ENCODE measurements at places on chromosomes 12 and 14. TPM values are rescaled to one million over a fixed set of nuclear protein-coding genes. Genes with fewer than 3 reads are reported as not detected.

INSM2 gene
- total RNA-seq, result 0.02 TPM

SLC6A15 gene
- 24.5 TPM for total RNA-seq

- DNase-seq, result peak; percentile 2
Measured at GRCh38 chr14:26966908-26967307, 369.1 kb upstream of the NOVA1 start.

JDP2 gene
- 29.3 TPM for total RNA-seq

DNA sequence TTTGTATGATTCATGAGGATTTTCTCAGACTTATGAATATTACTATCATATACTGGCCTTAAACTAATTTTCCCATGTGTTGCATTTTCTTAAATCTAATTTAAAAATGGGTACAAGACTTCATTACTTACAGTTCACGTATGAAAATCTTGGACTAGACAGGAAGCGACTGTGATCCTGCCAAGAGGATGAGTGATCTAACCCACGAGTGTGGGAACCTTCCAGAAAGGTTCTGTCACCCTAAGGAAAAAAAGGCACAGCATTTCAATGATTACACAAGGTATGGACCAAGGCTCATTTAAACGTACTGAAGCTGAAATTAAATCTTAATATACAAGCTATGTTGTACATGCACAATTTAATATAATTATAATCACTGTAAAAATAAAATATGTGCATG, 293.5 kb upstream of the DIO2 start:
- no peak for DNase-seq

DNA sequence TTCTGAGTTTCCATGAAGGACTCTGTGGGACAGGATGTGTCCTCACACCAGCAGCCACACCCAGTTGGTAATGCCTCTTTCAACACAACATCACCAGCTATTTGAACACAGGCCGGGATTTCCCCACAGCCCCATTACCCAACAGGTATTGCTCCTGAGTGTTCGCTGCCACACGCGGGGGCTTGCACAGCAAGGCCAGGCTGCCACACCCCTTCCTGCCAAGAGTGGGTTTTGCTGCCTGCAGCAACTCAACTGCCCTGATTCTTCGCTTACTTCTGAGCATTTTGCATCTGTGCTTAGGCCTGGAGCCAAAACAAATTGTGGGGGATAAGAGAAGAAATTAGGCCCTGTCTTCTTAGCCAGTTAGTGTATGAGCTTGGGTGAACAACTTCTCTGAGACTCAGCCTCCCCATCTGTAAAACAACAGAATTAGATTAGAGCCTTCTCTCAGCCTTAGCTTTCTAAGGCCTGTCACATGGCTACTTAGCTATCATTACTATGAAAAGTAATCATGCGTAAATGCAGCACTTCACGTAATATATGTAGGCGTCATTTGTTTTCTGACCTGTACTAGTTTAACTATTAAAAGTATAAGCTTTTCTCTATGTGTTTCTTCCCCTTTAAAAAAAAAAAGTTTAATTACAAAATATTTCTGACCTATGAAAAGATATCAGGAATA, 20.0 kb downstream of the CKAP4 start:
- peak; percentile 19 for DNase-seq

DNA sequence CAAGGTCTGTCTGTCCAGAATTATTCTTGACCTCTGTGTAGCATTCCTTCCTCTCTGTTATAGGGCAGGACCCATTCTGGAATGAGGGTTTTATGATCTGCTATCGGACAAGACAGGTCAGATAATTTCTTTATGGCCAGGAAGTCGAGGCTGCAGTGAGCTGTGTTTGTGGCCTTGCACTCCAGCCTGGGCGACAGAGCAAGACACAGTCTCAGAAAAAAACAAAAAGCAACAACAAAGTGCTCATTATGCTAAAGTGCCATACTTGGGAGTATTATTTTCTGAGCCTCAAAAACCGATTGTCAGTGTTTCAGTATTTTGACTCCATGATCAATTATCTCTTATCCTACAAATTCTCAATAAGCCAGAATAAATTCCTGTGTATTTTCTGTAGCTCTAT, 4.1 kb downstream of the CIPC start:
- no peak for DNase-seq

ZNF385A gene
- 4.0 TPM for total RNA-seq

GRCh38 chr12:33825986-33826602, 196.2 kb upstream of the ALG10 start:
- DNase-seq, result peak; percentile 15

GRCh38 chr12:5499566-5500330, 67.8 kb downstream of the NTF3 start:
- DNase-seq, result no peak

DNA sequence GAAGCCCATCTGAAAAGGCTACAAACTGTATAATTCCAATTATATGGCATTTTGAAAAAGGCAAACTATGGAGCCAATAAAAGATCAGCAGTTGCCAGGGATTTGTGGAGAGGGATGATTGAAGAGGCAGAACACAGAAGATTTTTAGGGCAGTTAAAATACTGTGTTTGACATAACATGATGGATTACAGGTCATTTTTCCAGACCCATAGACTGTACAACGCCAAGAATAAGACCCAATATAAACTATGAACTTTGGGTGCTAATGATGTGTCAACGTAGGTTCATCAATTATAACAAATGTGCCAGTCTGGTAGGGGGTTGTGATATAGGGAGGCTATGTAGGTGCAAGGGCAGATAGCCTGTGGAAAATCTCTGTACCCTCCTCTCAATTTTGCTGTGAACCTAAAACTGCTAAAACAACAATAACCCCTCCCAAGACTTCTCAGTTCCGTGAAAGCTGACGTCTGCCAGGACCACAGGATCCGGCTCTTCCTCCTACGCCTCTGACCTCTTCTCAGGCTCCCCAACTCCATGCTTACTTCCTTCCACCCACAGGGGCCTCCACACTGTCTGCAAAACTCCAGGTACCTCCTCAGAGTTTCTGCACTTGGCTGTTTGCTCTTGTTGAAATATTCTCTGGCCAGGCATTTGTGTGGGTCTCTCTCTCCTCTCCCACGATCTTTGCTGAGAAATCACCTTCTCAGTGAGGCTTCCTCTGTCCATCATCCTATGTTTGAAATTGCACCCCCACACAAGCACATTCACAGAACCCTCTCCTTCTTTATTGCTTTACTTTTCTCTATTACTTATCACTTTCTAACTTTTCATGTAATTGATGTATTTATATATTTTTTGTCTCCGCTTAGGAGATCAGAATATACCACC, 131.4 kb downstream of the BBS10 start:
- DNase-seq, result no peak

- no peak for DNase-seq
Measured at GRCh38 chr12:2390133-2390532, 337.3 kb downstream of the CACNA1C start.

DNA sequence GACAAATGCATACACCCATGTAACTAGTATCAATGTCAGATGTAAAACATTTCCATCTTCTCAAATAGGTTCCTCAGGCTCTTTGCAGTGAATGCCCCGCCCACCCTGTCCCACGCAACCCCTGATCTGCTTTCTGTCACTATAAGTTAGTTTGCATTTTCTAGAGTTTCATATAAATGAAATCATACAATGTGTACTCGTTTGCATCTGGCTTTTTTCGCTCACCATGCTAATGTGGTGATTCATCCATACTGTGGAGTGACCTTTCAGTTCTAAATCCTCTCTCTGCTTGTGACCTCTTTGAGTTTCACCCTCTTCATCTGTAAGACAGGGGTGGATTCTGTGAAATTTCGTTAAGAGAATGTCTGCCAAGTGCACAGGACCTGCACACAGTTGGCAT, 30.6 kb upstream of the MSI1 start:
- peak; percentile 27 for DNase-seq

DNA sequence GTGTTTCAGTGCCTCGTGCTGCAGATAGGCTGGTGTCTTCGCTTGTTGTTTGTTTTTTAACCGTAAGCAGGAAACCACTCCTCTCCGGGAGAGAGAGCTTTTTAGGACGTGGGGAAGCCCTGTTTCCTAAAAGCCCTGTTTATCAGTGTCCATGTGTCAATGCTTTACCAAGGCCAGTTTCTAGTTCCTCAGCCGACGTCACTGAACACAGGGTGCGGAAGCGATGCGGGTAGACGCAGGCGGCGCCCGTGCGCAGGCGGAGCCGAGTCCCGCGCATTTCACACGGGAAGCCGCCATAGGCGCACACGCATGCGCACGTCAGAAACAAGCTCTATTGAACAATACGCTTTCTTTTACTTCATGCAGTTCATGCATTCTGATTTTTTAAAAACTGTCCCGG, 79.8 kb downstream of the GLT1D1 start:
- no peak for DNase-seq

GRCh38 chr14:55568618-55569017, 11.4 kb upstream of the KTN1 start:
- DNase-seq, result no peak

GRCh38 chr12:31645924-31646323, 13.6 kb upstream of the ETFBKMT start:
- no peak for DNase-seq

DNA sequence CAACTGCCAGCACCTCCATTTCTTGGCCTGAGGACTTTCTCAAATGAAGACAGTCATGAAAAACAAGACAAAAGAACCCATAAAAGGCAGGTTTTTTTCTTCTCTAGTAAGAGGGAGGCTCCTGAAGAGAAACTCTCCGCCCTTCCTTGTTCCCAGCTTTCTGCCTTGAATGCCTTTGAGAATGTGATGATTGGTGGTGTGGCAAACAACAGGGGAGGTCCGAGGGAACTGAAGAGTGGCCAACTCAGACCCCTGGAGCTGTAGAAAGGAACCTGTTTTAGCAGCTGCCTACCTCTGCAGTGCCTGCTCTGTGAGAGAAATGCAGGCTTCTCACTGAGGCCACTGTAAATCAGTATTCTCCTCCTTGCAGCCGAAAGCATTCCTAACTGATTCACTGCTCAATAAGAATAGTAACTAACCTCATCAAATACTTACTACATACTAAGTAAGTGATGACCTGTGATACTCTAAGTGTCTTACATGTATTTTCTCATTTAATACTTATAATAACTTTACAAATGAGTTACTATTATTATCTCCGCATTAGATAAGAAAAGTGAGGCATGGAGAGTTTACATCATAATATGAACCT, 16.7 kb upstream of the ERC1 start:
- no peak for DNase-seq

MMP19 gene
- 0.58 TPM for total RNA-seq

DNA sequence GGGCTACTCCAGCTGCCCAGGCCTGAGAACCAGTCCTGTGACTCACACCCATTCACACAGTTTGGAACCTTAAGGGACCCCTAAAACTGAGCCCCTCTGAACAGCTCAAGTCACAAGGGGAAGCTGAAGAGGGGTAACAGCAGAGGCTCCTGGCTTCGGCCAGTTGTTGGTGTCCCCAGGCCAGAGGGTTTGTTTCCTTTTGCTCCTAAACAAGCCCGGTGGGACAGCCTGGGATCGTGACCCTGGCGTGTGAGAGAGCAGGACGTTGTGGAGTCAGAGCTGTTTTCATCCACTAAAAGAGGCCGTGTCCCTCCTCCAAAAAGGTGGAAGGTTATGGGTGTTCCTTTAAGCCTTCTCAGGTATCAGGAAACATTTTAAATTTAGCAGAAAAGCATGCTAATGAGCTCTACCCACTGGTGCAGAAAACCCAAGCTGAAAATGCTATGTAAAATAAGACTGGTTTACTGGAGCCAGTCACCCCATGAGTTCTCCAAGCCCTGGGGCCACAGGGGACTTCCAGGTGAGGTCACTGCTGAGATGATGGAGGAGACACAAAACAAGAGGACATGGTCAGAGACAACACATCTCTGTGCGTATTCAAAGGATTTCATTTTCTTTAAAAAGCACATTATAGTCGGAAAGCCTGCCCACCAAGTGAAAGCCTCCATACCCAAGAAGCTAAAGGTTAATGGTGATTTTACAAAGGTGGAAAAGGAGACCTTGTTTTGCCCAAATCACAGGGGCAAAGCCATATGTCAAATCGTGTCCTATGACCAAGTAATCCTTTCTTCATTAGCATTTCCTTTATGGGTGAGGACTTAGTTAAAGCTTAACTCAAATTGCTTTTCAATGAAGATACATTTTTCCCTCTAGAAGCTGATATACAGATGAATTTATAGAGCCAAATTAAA, 14.1 kb downstream of the PRKAB1 start:
- DNase-seq, result no peak

MYG1 gene
- total RNA-seq, result 108 TPM

ANKS1B gene
- total RNA-seq, result not detected

GRCh38 chr12:126770188-126770587, 1496.8 kb upstream of the TMEM132C start:
- DNase-seq, result no peak

DNA sequence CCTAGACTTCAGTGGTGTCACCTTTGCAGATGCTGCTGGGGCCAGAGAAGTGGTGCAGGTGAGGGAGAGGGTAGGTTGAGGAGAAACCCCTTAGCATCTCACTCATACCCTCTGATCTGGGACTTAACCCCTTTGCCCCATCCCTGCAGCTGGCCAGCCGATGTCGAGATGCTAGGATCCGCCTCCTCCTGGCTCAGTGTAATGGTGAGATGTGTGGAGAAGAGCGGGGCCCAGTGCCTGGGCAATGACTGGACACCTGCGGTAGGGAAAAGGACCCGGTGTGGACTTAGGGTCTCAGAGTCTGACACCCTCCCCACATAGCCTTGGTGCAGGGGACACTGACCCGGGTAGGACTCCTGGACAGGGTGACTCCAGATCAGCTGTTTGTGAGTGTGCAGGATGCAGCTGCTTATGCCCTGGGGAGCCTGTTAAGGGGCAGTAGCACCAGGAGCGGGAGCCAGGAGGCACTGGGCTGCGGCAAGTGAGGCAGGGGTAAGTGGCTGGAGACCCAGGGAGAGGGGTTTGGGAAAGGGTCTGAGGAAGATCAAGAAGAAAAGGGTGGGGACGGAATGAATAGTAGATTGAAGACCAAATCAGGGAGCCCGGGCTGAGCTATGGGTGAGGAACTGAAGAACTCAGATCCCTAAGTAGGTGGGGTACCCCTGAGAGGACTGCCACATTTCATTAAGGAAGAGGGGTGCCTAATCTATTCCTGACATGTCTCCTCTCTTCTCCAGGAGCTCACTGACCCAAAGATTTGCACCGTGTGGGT, 7.6 kb downstream of the B4GALNT1 start:
- DNase-seq, result no peak

GRCh38 chr12:95790917-95791849, 619 bp upstream of the NTN4 start:
- no peak for DNase-seq

DNA sequence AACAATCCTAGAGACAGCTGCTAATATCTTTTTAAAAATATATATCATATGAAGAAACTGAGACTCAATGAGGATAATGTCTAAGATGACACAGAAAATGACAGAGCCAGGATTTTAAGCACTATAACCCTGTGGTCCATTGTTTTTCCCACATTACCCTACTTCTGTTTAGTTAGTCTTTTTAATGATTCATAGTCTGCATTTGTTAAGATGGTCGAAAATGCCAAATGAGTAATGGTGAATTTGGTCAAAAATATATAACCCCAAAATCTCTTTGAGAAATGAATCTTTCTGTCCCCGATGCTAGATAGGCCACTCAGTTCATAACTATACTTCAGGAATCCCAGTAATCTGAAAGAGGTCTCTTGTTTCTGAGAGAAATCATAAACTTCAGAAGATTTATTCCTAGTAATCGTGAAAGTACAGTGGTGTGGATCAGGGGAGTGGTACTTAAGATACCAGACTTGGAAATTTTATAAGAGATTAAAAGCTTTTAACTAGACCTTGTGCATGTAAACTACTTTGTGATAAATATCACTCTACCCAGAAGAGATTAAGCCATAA, 10.8 kb downstream of the RTRAF start:
- DNase-seq, result no peak

GALNT16 gene
- total RNA-seq, result 12.6 TPM

IL22 gene
- total RNA-seq, result not detected

Data from HT1080 (cell line).